Kidney (tissue), 22 donors: ENCODE measurements at places on chromosomes 11 and 22. TPM values are rescaled to one million over a fixed set of nuclear protein-coding genes. Genes with fewer than 3 reads are reported as not detected.

Gene GRIA4
- total RNA-seq, result not detected

Gene OR10V1
- total RNA-seq, result not detected

Gene CCDC81
- 1.1 TPM for total RNA-seq

Gene KCTD14
- 13.7 TPM for total RNA-seq

Gene KRTAP5-8
- 0.35 TPM for total RNA-seq

Gene CNTF
- total RNA-seq, result 1.2 TPM

Gene ASPHD2
- 4.5 TPM for total RNA-seq
